Left ventricle myocardium inferior (tissue), 1 donor: ENCODE measurements at places on chromosomes 3 and 15.
A peak's percentile ranks its signal among the peaks of the same experiment; 100 is the strongest.

DNA sequence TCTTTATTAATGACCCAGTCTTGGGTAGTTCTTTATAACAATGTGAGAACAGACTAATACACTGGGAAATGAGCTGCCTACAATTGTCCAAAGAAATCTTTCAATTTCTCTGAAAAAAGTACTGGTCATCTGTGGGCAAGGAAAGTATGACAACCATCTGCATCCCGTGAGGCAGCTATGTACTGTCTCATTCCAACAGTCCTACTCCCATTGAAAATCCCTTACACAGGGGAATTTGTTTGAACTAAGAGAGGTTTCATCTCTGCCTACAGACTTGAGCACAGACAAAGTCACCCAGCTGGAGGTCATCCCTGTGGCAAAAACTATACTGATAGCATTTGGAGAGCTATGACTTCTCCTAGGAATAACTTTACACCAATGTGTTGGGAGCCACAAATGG lies 27.1 kb downstream of the SHC4 start:
- H3K4me1 ChIP-seq: no peaks in the 10 kb centered on the region
- H3K36me3 ChIP-seq: no peaks in the 10 kb centered on the region
- H3K27ac ChIP-seq: no peak overlapping the region
- no peak overlapping the region for H3K4me3 ChIP-seq
- H3K27me3 ChIP-seq: no peaks in the 10 kb centered on the region

- DNase-seq: peak; percentile 57
- H3K4me1 ChIP-seq: peaks cover 9% of the 10 kb centered on the region
- peak overlapping the region; percentile 64 for H3K4me3 ChIP-seq
- no peaks in the 10 kb centered on the region for H3K36me3 ChIP-seq
- H3K27ac ChIP-seq: no peak overlapping the region
Observed at GRCh38 chr3:117997201-117998049, 1037.2 kb downstream of the IGSF11 start.

- DNase-seq: no peak
- H3K27me3 ChIP-seq: no peaks in the 10 kb centered on the region
- H3K4me1 ChIP-seq: no peaks in the 10 kb centered on the region
- H3K36me3 ChIP-seq: no peaks in the 10 kb centered on the region
Observed at GRCh38 chr3:31402117-31402516, 130.6 kb upstream of the STT3B start.

DNA sequence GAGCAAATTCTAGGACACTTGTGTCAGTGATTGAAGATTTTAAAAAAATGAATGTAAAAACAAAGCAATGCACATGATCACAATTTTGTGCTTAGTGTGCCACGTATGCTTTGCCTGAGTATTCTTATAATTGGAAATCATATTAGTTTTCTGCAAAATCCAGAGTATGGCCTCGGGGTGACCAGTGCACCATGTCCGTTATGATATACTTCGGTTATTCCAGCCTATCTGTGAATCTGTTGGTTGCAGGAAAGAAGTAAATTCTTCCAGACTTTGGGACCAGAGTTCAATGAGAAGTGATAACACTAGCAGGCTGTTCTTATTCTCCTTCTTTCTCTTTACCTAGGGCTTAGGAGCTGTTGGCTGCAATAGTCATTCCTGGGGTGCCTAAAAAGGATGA lies 152.0 kb upstream of the TMC3 start:
- no peak overlapping the region for H3K27ac ChIP-seq
- no peak overlapping the region for H3K4me3 ChIP-seq
- H3K27me3 ChIP-seq: no peaks in the 10 kb centered on the region

GRCh38 chr3:179563271-179563783 lies 601 bp downstream of the ACTL6A start:
- H3K36me3 ChIP-seq: no peaks in the 10 kb centered on the region
- peak overlapping the region; percentile 90 for H3K4me3 ChIP-seq
- peak; percentile 52 for DNase-seq

- H3K27me3 ChIP-seq: peaks cover 7% of the 10 kb centered on the region
- no peak overlapping the region for H3K4me3 ChIP-seq
- peaks cover 19% of the 10 kb centered on the region for H3K4me1 ChIP-seq
Observed at GRCh38 chr3:132344666-132345280, 27.6 kb downstream of the ACP3 start.
